Fibroblast of skin of left biceps (primary cell): ENCODE measurements at places on chromosomes 1 and 21.

GRCh38 chr1:239854922-239855321, 236.8 kb upstream of the FMN2 start:
- DNase-seq: no peak

- no peak for DNase-seq
Measured at GRCh38 chr1:157311730-157312081, 173.5 kb upstream of the ETV3 start.

DNA sequence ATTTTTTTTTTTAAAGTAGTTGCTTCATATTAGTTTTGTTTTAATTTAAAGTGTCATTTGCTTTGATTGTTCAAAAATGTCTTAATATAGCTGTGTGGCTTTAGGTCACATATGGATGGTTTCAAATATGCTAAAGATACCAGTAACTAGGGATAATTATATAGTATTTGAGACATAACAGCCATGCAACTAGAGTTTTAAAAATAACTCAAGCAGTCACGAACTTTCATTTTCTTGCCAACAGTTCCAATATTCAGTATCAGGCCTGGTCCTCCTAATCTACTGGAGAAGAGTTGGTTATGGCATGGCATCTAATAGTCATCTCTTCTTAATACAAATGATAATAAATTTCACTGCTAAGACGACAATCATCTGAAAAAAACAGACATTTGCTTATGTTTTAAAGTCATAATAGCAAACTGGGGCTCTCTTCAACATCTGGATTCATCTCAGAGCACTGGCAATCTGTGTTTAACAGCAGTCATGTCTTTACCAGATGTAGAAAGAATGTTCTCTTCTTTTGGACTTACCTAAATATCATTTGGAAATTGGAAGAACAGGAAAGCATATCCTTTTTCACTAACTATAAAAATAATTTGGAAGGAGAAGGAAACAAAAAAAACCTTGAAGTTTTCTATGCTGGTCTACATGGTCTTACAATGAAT, 24.1 kb upstream of the A3GALT2 start:
- no peak for DNase-seq

DNA sequence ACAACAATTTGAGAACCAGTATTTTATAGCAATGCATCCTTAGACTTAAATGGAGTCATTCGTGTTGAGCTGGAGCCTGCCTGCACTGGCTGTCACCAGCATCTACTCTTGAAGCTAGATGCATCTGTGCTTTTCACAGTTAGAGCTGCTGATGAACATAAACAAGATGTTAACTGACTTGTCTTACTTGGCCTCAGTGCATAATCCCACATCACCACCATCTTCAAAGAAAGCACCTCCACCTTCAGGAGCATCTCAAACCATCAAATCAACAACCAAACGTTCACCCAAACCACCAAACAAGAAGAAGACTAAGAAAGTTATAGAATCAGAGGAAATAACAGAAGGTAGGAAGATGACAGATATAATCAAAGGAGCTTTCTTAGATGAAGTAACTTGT, 71.1 kb downstream of the TPR start:
- DNase-seq: no peak

- DNase-seq: peak; percentile 3
Measured at GRCh38 chr1:113452921-113453770, 62.8 kb downstream of the MAGI3 start.

GRCh38 chr1:85019994-85020393, 23.1 kb upstream of the MCOLN2 start:
- DNase-seq: peak; percentile 21

DNA sequence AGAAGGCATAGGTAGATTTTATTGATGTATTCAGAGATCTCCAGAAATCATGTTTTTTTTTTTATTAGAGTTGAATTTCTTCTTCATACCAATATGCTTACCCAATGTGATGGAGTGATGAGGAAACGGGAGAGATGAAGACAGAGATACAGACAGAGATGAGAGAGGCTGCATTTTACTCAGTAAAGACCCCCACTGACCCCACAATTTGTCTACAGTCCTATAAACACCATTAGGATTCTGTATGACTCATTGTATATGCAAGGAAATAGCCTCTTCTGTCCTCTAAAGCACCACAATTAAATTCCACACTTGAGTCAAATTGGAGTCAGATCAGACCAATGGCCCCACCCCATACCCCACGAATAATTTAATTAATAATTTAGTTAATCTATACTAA, 44.0 kb downstream of the RUNX1 start:
- no peak for DNase-seq

DNA sequence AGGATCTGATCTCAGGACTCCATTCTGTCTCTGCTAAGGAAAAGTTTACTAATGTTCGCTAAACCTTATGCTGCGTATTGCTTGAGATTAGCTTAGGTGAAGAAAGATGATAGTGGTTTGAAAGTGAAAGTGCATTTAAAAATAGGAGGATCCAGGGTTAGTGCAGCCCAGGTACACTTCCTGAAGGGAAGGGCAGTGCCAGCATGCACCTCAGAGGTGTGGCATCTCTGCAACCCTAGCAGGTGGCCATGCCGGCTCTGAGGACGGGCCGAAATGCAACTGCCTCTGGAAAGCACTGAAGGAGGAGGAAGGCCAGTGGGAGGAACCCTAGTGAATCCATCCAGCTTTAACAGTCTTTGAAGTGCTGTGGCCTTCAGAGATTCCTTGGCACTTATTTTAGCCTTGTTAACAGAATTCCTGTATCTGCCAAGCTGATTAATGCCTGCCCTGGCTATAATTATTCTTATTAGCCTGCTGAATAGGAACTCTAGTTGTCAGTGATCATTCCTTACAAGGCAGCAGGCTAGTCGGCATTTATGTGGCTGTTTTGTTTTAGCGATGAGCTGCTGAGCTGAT, 5.5 kb downstream of the PTGFRN start:
- no peak for DNase-seq

DNA sequence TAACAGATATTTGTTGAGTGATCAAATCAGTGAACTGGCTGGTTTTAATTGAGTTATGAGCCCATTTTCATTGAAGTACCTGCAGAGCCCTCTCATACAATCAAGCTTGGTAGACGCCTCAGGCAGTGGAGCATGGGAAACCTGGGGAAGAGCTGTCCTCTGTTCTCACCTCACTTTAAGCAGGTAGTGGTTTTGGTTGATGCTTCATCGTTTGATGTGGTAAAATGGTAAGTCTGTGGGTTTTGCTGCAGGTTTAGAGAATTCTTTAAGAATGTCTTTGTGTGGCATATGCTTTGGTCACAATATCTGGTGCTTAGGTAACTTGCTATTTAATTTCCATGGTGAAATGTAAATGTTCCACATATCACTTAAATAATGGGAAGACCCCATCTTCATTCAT, 10.0 kb downstream of the LAMC1 start:
- DNase-seq: no peak

- peak; percentile 23 for DNase-seq
Measured at GRCh38 chr21:17679002-17679600, 66.4 kb upstream of the BTG3 start.
